ENCODE measurements at places on chromosomes 3 and 15.

DNA sequence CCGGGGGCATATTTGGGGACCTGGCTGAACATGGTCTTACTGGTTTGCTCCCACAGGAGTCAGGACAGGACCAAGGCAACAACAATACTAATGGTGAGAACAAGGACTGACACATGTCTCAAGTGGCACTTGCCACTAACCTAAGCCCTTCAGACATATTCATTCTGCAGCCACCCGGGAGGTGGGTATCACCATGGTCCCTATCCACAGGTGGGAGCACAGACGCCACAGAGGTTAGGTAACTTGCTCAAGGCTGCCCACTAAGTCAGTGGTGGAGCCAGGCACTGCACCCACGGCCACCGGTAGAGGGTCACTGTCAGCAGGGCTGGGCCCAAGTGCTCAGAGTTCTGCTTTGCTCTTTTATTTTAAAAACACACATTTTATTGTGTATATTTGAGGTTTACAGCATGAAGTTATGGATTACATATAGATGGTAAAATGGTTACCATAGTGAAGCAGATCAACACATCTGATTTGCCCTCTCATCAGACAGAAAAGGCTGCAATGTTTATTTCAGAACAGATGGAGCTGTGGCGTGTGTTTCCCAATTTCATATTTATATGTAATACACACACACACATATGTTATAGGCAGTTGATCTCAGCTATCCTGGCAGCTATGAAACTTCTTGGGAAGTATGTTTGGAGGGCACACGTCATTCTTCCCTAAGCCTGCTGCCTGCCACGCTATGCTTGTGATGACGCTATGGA is 30.0 kb upstream of the SLC41A3 start:
- peak; percentile 28 for DNase-seq

- no peak for DNase-seq
Measured at GRCh38 chr3:15512166-15512565, 9.3 kb downstream of the COLQ start.

GRCh38 chr3:89392991-89393390 is 285.6 kb downstream of the EPHA3 start:
- no peak for DNase-seq

DNA sequence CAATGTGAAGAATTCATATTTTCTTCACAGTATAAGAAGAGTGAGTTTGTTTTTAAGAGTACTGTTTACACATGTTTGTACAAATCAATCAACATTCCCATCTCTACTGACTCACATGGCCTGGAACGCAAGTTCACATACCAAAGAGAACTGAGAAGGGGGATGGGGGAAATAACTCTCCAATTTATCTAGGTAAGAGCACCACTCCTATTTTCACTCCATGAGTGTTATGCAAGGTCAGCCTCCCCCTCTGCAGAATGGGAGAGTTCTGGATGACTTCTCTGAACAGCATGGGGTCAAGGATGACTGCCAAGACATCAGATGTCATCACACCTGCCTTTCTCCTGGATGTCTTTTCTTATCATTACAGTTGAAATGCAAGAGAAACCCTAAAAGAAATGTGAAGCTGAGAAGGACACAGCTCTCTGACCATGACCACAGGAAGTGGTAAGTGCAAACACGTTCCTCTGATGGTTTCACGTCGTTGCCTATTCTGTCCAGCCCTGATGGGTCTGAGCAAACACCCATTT is 95.2 kb downstream of the SEMA6D start:
- DNase-seq, result no peak

GRCh38 chr15:94174399-94174802 is 57.0 kb upstream of the MCTP2 start:
- no peak for DNase-seq

GRCh38 chr3:115804713-115805119 is 181.4 kb downstream of the GAP43 start:
- no peak for DNase-seq

DNA sequence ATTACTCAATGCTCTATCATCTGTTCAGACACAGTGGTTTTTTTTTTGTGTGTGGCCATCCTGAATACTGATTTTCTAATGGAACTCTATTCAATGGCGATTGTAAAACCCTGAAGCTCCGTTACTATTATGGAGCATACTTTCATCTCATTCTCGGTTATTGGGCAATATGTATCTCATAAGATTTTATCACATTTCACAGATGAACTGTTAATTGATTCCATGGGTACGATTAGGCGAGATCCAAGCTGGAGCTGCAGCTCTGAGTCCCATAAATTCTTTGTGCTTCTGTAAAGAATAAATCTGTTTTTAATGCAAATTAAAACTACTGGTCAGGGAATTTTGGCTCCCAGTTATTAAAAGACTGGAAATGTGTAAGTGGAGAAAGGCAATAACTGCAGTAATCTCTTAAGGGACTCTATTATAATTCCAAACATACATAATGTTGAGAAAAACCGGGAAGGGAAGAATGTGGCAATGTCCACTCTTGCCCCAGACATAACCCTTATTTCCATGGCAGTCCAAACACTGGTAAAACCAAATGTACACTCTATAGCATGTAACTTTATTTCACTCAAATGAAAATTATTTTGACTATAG is 82.2 kb downstream of the GREM1 start:
- DNase-seq, result no peak

DNA sequence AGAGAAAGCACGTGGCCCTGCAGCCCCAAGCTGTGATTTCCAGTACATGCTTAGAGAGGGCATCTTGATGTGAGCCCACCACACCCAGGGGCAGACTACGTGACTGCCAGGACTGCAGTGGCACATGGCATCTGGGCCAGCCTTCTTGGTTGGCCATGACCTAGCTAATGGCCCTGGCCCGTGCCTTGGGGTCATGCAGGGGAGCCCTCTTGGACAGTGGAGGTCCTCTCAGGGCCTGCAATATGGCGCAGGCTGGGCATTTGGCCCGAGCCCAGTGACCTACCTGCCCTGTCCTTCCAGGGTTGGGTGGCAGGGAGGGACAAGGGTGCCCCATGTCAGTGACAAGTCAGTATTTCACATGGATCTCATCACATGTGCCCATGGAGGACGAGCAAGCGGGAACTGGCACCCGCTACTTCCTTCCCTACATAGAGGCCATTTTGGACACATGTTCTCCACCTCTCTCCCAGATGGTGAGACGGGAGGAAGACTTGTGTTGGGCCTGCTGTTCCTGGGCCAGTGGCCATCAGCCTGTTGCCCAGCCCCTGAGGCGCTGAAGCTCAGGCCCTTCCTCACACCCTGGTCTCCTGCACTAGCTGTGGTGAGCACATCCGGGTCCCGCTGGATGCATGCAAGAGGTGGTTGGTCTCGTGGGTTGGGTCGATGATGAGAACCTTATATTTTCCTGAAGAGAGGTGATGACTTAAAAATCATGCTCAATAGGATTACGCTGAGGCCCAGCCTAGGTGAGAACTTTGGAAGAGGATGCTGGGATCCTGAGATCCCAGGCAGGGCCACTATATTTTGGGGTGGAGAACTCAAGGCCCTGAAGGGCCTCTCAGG is 195.6 kb downstream of the UBE3A start:
- peak; percentile 11 for DNase-seq

DNA sequence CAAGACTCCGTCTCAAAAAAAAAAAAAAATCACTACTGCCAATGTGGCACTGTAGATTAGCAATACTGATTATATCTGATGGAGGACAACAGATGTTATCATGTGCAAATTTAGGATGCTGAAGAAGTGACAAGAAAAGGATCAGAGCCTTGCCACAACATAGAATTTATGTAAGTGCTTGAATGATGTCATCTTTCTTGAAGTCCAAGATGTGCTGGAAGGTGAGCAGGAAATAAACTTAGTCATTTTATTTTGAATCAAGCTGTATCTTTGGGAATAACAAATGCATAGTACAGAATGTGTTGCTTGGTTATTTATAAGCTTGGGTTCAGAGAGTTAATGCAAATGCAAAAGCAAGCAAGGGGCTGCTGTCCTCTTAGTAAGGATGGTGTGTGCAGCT is 47.1 kb downstream of the IL12A start:
- no peak for DNase-seq

- DNase-seq, result no peak
Measured at GRCh38 chr3:99856437-99857220, 39.0 kb downstream of the CMSS1 start.

DNA sequence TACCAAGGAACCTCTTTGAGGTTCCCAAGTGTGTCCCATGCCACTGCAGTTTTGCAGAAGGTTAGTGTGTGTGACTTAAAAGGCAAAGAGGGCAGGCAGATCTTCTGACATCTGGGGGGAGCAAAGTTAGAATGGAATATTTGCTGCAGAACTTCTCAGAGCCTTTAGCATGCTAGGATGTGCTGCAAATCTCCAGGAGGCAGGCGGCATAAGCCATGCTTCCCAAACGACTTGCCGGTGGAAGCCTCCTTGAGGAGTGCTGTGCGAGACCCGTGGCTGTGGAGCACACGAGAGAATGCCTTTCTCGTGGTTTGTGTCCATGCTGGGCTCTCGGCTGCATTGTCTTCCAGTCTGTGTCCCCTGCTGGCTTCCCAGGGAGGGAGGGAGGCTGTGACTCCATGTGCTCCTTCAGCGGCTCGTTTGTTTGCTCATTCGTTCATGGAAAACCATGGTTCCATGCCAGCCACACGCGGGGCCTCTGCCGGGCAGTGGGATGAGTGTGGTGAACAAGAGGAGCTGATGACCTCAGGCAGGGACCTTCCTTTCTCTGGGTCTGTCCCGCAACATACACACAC is 13.8 kb downstream of the HDAC11 start:
- no peak for DNase-seq

DNA sequence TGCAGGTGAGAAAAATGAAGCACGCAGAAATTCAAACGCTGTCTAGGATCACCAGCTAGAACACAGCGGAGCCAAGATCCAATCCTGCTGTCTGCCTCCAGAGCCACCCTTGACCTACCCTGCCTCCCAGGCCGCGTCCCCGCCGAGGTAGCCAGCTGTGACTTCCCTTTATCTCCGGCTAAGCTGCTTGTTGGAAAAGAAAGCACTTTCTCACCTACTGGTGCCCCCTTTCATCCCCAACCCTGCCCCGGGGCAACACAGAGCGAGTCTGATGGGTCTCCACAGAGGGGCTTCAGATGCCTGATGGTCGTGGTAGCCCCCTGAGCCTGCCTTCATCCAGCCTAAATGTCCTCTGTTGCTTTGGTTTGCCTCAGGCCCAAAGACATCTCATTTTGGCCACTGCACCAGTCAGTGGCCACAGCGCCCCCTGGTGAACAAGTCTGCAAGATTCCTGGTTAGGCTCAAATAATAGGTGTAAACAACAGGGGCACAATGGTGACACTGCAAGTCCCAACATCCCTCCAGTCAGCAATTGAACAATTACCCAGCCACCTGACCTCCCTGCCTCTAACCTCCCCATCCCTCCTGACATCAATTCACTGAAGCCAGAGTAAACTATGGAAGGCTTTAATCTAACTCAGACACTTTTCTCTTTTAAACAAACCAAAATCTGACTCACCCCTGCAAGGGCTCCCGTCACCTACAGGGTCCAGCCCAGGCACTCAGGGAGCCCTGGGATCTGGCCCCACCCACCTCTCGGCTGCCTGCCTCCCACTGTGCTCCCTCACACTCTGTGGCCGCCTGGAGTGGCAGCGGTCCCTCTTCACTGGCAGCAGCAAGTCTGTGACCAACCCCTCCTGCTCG is 27.3 kb upstream of the BCL2L10 start:
- peak; percentile 82 for DNase-seq

DNA sequence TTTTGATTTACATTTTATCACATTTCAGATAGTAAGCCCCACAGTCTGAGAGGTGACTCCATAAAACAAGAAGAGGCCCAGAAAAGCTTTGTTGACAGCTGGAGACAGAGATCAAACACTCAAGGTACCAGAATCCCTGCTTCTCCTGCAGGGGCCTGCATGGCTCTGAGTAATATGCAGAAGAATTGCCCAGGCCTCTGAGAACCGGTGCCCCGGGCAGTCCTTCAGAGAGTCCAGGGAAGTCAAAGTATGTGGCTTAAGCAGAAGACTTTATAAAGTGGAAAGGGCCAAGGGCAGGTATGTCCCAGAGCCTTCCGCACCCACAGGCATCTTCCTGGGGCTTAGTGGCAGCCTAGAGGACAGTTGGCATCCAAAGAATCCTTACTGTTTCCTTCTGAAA is 12.8 kb downstream of the ATRIP start:
- DNase-seq, result no peak

All from right lobe of liver (tissue), 6 donors.